ENCODE measurements at places on chromosomes 1 and 21. TPM values are rescaled to one million over a fixed set of nuclear protein-coding genes. Genes with fewer than 3 reads are reported as not detected.

FDPS gene
- 370 TPM for total RNA-seq

DNA sequence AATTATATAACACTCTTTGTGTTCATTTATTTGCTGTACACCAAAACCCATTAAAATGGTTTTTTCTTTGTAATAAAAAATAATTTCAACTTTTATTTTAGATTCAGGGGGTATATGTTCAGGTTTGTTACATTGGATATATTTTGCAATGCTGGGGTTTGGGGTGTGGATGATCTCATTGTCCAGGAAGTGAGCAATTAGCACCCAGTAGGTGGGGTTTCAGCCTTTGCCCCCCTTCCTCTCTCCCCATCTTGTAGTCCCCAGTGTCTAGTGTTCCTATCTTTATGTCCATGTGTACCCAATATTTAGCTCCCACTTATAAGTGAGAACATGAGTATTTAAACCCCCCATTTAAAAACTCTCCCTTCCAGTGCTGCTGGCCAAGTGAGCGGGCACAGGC lies 184.6 kb downstream of the RHOU start:
- no peak for DNase-seq

CFHR3 gene
- 0.52 TPM for total RNA-seq

OPRD1 gene
- total RNA-seq = 3.3 TPM

DNA sequence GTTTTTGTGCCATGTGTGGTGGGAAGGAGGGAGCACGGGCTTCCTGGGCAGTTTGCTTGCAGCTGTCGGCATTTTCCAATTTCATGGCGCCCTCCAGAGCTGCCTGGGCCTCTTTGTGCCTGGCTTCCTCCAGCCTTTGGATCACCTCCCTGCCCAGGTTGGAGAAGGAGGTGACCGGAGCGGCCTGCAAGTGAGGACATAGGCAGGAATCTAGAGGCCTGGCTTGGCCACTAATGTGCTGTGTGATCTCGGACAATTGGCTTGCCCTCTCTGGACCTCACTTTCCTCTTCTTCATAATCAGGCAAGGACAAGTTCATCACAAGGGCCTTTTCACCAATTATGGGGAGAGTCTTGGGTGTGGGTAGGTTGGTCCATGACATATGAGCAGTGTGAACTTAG lies 245.1 kb downstream of the MATN1 start:
- no peak for DNase-seq

GRCh38 chr1:94739521-94740061 lies 80.6 kb upstream of the SLC44A3 start:
- no peak for DNase-seq

OR2M5 gene
- total RNA-seq = not detected

- no peak for DNase-seq
Observed at GRCh38 chr1:40004857-40005256, 35.7 kb upstream of the CAP1 start.

GRCh38 chr1:100868364-100868995 lies 26.2 kb downstream of the EXTL2 start:
- no peak for DNase-seq

DNA sequence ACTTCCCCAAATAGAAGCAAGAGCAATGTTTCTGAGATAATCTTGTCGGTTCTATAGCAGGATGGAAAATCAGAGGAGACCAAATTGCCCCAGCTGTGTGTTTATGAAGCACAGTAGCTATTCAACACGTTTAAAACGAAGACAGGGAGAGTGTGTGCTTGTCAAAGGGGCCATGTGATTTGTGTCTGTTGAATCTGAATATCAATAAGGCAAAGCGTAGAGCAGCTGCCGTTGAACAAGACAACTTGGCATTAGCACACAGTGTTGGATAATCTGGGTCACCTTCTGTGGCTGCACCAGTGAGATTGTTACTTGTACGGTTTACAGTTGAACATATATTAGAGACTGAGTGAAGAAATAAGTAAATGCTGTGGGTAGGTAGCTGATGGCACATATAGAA lies 1.0 kb downstream of the CRB1 start:
- DNase-seq = no peak

GRCh38 chr1:210257698-210258529 lies 25.3 kb downstream of the SERTAD4 start:
- DNase-seq = no peak

GRCh38 chr1:230147253-230148125 lies 80.5 kb downstream of the GALNT2 start:
- DNase-seq = no peak

GRCh38 chr1:83762416-83762815 lies 236.5 kb downstream of the TTLL7 start:
- DNase-seq = no peak

DNA sequence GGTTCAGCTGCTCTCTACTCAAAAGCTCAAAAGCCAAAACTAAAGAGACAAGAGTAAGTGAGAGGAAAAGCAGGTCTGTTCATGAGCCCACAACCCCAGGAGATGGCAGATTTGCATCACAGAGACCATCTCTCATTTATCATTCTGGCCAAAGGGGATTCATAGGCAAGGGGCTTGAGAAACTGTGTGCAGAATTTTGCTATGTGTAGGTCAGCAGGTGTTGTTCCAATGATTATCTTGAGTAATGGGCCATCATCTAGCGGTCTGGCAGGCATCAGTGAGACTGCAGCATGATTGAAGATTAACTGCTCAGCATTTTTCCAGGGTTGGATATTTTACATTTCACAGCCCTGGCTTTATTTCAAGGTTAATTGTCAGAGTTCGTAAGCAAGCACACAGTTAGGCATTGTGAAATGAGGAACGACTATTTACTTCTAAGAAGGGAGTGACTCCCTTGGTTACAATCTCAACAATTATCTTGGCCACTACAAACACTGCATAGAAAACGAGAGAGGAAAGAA lies 1204.6 kb upstream of the TMPRSS15 start:
- no peak for DNase-seq

- DNase-seq = no peak
Observed at GRCh38 chr1:29557701-29558600, 321.6 kb downstream of the PTPRU start.

TFAP2E gene
- 0.61 TPM for total RNA-seq

DNAH14 gene
- total RNA-seq = 40.7 TPM

DNA sequence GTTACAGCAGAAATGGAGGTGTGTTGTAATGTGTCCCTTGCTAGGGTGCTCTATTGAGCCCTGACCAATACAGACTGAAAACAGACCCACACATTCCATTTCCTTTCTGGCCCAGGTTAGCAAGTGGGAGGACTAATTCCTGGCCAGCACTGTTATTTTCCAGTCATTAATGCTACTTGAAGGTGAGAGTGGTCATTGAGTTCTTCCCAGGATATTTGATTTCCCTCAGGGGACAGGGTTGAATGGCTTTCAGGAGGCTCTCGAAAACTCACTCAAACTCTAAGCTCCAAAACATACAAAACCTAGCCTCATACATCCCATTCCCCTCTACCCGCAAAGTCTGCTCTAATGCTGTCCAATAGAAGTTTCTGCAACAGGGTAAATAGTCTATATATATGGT lies 6.2 kb downstream of the LRRC52 start:
- no peak for DNase-seq

DNA sequence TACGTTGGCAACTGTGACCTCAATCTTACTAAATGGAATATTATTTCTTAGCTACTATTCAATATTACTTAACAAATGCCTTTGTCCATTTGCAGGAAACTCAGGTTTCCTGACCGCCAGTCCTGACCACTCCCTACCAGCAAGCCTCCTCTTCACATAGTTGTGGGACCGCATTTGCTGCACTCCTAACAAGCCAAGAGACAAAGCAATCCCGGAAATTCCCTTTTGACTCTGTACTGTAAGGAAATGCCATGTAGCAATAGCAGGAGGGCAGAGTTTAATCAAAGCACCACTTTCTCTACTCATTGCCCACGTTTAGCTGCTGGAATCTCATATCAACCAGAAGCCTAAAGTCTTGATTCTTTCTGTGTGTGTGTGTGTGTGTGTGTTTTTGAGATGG lies 28.1 kb upstream of the ACBD6 start:
- no peak for DNase-seq

SAMD11 gene
- 0.25 TPM for total RNA-seq

EDEM3 gene
- total RNA-seq = 13.7 TPM

DNA sequence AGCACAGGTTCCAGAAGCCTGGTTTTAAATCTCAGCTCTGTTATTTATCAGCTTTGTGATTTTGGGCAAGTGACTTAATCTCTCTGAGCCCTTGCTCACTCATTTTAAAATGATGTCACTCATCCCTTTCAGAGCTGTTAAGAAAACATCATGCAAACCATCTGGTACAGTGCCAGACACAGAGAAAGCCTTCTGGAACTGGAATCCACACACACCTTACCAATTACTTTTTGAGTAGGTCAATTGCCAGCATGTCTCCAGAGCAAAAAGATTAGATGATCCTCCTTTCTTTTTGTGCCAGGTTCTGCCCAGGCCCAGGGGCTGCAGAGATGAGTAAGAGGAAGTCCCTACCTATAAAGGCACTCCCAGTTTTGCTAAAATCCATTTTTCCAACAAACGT lies 61.3 kb downstream of the ROR1 start:
- no peak for DNase-seq

DNA sequence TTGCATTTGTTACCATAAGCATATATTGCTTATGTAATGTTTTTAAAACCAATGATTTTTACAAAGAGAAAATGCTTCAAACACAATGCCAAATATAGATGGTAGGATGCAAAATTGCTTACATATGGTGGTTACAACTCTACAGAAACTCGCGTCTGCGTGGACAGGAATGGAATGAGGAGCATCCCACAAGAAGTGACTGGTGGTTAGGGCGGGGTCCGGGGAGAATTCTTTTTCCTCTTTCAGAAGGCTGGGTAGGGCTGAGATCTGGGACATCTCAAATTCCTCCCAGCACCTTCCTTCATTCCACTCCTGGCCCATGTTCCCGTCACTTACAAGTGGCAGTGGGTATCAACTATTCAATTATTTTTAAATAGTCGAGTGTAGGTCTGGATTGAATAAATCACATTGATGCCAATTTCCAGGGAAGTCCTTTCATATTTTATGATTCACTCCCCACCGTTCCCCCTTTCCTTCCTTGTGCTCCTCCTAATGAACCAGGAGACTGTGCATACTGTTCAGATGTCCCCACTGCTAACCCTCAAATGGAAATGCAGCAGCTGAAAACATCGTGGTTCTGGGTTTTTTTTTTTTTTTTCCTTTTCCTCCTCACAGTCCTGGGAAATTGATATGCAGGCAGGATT lies 174.5 kb upstream of the POU3F1 start:
- no peak for DNase-seq

DNA sequence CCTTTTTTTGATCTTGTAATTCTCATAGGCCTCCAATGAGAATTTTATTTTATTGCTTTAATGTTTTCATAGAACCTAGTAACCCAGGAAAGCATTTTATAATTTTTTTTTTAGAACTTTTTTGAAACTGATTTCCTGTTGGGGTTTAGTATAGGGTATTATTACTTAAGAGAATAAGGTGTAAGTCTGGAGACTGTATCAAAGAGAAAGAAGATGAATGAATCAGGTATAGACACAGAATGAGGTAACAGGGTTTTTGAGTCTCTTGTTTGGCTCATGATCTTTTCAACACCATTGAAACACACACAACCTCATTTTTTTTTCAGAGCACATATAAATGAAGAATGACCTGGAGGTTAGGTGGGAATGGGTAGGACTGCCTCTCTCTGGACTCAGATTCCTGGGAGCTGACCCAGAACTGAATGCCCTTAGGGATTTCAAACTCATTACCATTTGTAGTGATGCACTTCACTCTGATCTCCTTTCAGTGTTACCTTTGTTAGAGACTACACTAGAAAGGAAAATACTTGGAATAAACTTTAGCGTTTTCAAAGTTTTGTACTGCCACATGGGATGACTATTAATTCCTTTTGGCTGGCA lies 51.0 kb downstream of the EPB41 start:
- no peak for DNase-seq
